ENCODE measurements at places on chromosomes 4 and X.
A peak's percentile ranks its signal among the peaks of the same experiment; 100 is the strongest.

DNA sequence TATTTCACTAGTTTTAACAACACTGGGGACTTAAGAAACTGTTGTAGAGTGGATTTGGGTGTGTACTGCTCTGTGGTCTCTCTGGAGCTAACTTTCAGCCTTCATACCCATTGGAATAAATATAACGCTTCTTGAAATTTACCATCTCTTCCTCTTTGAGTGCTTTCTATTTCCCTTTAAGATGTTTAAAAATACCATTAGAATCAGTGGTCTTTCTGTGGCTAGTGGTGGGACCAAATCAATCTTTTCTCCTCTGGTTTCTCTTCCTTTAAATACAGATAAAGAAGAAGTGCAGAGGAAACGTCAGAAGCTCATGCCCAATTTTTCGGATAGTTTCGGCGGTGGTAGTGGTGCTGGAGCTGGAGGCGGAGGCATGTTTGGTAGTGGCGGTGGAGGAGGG is 92.0 kb downstream of the NFKB1 start:
- no peak for DNase-seq

GRCh38 chr4:1523506-1523905 is 117.3 kb upstream of the NKX1-1 start:
- no peak for DNase-seq

DNA sequence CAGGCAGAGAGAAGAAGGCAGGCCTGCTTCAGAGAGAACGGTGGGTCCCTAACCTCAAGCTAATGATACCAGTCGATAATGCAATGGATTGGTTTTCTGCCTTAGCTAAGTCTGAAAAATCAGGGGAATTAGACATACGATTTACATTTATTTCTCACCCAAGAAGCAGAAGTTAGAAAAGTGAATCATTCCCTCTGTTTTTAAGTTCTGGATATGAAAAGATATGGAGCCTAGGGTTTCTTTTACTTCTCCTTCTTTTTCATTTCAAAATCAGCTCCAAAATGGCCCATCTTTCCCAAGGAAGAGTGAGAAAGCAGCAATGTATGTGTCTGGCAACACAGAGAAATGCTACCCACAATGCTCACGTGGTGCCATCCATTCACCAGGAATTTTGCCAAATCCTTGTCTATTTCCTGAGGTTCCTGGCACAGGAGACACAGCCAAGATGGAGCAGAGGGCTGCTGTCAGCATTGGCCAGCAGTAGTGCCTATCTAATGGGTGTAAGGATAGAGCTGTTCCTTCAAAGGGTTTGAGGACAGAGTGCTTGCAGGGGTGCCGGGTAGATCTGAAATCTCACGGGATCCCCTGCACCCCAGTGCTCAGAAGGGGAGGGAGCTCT is 231.5 kb downstream of the MAML3 start:
- no peak for DNase-seq

DNA sequence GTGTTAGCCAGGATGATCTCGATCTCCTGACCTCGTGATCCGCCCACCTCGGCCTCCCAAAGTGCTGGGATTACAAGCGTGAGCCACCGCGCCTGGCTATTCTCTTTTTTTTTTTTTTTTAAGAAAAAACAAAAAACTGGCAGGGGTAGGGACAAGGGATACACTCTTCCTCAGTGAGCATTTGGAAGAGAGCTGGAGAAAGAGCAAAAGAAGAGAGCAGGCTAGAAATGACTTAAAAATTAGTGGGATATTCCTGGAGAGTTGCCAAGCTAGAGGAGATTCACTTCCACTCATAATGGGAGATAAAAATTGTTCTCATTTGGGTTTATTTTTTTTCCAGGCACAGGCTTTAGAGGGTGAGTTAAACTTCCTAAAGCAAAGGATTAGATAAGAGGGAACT is 140.0 kb upstream of the SCML1 start:
- no peak for DNase-seq

GRCh38 chr4:173367285-173367684 is 3.5 kb upstream of the SAP30 start:
- no peak for DNase-seq

- DNase-seq: no peak
Measured at GRCh38 chr4:96887857-96888256, 1048.0 kb downstream of the PDHA2 start.

GRCh38 chrX:106932960-106933537 is 12.8 kb downstream of the CLDN2 start:
- no peak for DNase-seq

- no peak for DNase-seq
Measured at GRCh38 chrX:54166915-54167314, 16.1 kb downstream of the FAM120C start.

GRCh38 chr4:101670370-101670769 is 120.2 kb upstream of the BANK1 start:
- no peak for DNase-seq

DNA sequence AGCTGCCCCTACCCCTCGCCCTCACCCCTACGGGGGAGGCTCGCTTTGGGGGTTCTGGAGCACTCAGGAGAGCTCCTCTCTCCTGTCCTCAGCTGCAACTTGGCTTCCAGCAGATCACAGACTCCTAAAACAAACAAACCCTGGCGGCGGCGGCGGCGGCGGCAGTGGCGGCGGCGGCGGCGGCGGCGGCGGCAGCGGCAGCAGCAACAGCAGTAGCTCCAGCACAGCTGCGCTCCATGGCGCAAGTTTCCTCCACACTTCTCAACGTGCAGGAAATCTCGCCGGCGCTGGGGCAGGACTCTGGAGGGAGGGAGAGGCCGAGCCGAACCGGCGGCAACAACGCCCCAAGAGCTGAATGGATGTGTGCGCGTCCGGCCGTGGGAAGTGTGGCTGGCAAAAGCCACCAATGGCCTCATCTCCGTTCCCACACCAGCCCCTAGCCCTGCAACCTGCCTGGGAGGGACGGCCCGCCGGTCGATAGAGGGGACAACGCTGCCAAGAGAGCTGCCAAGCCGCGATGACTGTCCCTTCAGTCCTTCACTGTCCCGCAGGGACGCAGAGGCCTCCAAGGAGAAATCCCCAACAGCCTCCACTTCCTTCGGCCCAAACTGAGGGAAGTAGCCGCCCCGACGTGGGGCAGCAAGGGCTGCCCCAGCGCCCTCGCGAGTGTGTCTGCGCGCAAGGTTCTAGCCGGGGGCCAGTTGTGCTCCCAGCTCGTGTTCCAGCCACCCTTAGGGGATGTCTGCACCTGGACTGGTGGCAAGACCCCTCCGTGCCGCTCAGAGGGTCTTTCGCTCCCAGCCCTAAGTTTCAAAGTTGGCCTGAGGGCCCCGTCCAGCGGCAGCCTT is 775 bp downstream of the SHROOM4 start:
- peak; percentile 36 for DNase-seq

- DNase-seq: no peak
Measured at GRCh38 chr4:122658818-122659295, 38.0 kb upstream of the IL21 start.

DNA sequence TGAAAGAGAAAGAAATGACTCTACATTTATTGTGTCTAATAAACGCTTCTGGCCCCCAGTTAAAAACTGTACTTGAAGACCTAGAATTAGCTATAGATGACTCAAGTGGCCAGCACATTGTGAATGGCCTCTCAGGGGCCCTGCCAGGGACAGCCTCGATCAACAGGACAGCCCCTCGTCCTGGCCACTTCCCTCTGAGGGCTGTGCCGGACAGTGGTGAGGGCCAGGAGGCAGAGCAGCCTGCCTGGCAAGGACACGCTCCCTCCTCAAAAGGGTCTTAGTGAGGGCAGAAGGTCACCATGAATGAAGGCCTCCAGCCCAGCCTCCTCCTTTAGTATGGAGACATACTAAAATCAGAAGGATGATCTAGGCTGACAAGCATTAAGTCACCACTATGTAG is 16.5 kb downstream of the RNF212 start:
- DNase-seq: no peak

- DNase-seq: no peak
Measured at GRCh38 chrX:53048169-53049126, at the start of gene GPR173. TSS of gene GPR173 (plus strand) at chrX:53048789. CDS start at chrX:53076622, 27,833 bp downstream.

DNA sequence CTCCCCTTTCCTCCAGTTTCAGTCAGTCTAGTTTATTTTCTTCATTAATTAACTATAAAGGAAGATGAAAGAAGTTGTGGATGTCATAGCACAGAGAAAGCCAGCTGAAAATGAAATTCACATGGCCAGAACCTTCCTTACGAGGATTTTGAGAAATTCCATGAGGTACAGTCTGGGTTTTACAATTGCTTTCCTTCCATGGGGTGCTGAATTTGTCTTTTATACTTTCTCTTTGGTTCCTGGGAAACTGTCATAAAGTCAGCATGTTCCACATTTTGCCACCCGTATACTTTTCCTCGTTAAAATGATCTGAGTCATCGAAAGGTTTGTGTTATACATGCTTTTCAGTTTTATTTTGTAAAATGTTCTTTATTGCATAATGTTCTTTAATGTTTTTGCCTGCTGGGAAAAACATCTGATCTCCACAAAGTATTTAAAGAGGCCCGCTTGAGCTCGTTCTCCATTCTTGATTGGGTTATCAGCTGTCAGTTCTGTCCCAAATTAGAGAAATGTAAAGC is 78.1 kb upstream of the CLDN34 start:
- no peak for DNase-seq

- no peak for DNase-seq
Measured at GRCh38 chr4:69066945-69067344, 29.3 kb upstream of the UGT2B7 start.

- peak; percentile 15 for DNase-seq
Measured at GRCh38 chr4:13990596-13991589, 363.4 kb upstream of the BOD1L1 start.

DNA sequence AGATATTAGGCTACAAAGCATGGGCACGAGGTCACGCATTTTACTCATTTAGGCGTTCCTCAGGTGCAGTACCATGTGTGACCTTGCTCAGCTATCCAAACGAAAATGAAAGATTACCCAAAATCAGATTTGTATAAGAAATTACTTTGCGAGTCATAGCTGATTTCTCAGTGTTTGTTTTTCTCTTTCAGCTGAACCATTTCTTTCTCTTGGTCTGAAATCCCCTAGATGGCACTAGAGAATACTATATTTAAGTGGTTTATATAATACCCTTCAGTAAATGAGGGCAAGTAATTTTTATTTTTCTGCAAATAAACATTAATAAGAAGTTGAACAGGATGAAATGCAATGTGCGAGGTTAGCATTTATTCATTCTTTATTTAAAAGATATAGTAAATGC is 496.6 kb downstream of the STIM2 start:
- peak; percentile 17 for DNase-seq

Measured in HuH-7 (cell line).